ENCODE measurements at places on chromosomes 6 and 20. TPM values are rescaled to one million over a fixed set of nuclear protein-coding genes. Genes with fewer than 3 reads are reported as not detected.

The RAET1L gene
- total RNA-seq: not detected

GRCh38 chr6:55175078-55176049, 1.0 kb downstream of the HCRTR2 start:
- DNase-seq: no peak

DNA sequence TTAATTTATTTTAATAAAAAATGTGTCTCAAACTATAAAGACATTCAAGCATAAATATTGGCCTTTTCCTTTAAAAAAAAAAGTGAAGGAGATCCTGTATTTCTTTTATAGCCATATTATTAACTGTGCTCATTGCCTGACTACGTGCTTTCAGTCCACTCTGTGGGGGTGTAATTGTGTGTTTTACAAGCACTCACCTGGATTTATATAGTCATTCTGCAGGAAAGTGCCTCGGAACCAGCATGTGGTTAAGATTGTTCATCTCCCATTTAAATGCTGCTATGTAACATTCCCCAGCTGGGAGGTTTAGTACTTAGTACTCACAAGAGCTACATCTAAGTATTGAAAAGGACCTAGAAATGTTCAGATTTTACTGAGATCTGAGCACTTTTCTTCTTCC, 47.9 kb upstream of the SLC22A16 start:
- no peak for DNase-seq

GRCh38 chr6:126017668-126018067, 31.3 kb downstream of the TRMT11 start:
- no peak for DNase-seq

- DNase-seq: no peak
Observed at GRCh38 chr6:169622618-169623017, 79.2 kb downstream of the WDR27 start.

- no peak for DNase-seq
Observed at GRCh38 chr20:32297439-32297838, 20.0 kb downstream of the KIF3B start.

DNA sequence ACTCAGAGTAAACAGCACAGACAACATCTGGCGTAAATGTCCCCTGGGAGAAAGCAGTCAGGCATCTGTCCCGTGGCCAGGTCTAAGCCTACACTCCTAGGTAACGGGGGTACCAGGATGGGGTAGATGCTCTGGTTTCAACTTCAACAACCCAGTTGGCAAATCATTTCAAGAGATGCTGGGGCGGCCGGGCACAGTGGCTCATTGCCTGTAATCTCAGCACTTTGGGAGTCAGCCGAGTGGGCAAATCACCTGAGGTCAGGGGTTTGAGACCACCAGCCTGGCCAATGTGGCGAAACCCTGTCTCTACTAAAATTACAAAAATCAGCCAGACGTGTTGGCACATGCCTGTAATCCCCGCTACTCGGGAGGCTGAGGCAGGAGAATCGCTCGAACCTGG, 12.3 kb downstream of the PREX1 start:
- DNase-seq: no peak

All from activated CD4-positive, alpha-beta T cell treated with anti-CD3 and anti-CD28 coated beads, Interleukin-2, amount 10 ng/mL, durations not matched to agents 24 days and 14 days (primary cell).